ENCODE measurements at places on chromosomes 12 and 14.
A peak's percentile ranks its signal among the peaks of the same experiment; 100 is the strongest.

DNA sequence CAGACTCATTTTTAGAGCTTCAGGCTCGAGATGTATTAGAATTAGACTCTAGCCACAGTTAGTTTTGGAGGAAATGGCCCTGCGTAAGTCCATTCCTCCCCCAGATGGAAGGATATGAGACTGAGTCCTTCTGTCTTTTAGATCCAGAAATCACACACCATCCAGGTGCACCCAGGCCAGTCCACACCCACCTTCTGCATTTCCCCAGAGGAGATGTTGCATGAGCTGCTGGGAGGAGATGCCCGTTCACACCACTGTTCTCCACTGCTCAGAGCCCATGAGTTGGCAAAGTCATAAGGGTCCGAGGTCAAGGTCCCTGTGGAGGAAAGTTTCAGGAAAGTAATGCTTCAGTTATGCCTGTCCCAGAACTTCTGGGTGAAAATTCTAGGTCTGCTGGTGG lies 29.2 kb downstream of the VWF start:
- DNase-seq, result no peak

GRCh38 chr14:86574778-86575129 lies 1044.8 kb downstream of the FLRT2 start:
- DNase-seq, result no peak

GRCh38 chr14:72928872-72929271 lies 2.6 kb downstream of the DCAF4 start:
- no peak for DNase-seq

DNA sequence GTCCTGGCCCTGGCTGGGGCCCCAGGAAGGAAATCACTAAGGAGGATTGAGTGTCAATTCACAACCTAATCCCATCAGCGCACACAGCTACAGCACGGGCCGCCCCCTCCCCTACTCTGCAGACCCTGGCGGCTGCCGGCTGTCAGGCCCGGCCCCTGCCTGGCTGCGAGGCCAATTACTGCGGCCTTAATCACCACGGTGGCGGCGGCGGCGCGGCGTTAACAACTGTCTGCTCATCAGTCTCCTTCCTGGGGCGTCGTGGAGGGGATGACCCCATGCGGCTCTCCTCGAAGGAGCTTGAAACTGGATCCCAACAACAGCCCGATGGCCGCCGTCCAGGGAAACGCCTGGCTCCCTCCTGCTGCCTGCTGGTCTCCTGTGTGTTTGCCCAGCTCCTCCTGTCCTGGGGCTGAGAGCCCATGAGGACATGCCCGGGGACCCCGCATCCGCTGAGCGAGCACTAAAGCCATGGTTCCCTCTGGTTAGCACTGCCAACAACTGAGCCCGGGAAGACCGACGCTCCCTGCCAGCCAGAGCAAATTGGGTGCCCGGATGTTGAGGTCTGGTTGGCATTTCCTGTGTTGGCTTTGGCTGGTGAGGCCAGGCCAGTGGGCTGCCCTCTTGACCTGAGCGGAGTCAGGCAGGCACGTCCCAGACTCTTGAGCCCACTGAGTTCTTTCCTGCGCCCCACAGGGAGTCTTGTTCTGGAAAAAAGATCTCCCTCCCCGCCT lies 21.8 kb upstream of the EIF2B2 start:
- no peak for DNase-seq

DNA sequence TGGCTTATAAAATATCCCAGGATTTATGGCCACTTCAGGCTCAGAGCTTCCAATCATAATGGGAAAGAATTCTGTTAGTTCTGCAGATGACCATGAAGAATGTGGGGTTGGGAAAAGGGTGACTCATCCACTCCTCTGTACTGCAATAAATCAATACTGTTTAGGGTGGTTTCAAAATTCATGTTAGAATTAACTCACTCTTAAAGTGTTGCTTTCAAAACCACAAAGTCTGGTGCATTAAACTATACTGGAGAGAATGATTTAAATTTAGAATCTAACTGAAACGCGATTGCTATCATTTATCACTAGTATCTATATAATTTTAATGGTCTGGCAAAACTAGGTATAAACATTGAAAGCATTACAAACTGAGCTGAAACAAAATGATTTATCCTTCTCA lies 798 bp downstream of the CCDC198 start:
- DNase-seq, result no peak

DNA sequence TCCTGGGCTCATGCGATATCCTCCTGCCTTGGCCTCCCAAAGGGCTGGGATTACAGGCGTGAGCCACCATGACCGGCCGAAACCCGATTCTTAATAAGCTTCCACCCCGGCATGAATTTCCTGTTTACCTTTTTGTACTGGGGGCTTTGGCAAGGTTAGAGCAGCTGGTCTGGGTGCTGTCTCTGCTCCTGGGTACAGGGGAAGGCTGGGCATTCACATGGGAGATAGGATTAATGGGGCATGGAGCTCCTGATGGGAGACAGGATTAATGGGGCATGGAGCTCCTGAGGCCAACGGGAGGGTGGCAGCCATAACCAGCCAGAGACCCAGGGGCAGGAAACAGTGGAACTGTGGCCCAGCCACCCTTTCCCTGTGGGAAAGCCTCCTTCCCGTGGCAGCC lies 69.5 kb upstream of the DICER1 start:
- no peak for DNase-seq

DNA sequence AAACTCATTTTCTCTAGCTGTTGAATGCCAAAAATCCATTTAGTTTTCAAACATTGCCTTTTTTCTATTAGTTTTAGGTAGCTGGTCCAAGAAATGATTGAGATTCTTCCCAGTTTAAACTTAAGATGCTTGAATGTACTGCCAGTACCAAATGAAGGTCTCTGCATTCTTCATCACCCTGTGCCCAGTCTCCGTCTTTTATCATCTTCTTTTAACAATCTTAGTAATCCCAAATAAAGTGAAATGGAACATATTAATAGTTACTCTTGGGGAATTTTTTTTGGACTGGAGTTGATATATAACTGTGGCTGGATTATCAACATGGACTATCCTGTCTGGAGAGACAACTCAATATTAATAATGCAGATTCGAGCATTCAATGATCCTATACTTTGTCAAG lies 54.1 kb upstream of the PCED1B start:
- DNase-seq, result no peak

- DNase-seq, result peak; percentile 41
These were observed 6.8 kb upstream of the TESPA1 start for GRCh38 chr12:54991161-54991990.

GRCh38 chr12:107058190-107058589 lies 35.2 kb downstream of the CRY1 start:
- no peak for DNase-seq

DNA sequence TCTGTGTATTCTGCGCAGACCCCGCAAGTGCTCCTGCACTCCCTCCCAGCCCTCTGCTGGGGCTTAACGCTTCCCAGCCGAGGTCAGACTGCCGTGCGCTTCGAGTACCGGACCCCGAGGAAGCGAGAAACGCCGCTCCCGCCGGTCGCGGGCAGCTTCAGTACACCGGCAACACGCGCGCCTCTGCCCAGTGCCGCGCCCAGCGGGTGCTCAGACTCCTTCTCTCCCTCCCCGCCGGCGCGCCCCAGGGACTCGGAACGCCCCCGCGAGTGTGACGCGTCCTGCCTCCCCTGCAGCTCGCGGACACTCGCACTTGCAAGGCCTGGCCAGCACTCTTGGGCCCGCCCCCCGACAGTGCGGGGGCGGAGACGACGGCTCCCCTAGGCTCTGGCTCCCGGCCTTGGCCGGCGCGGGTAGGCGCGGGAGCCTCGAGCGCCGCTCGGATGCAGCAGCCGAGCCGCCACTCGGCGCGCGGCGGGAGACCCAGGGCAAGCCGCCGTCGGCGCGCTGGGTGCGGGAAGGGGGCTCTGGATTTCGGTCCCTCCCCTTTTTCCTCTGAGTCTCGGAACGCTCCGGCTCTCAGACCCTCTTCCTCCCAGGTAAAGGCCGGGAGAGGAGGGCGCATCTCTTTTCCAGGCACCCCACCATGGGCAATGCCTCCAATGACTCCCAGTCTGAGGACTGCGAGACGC lies at the start of gene PTGER2:
Gene PTGER2 (plus strand): TSS at position 410 of the 692 bp plus-strand sequence. CDS start 237 bp downstream, at position 647.
- peak; percentile 74 for DNase-seq

DNA sequence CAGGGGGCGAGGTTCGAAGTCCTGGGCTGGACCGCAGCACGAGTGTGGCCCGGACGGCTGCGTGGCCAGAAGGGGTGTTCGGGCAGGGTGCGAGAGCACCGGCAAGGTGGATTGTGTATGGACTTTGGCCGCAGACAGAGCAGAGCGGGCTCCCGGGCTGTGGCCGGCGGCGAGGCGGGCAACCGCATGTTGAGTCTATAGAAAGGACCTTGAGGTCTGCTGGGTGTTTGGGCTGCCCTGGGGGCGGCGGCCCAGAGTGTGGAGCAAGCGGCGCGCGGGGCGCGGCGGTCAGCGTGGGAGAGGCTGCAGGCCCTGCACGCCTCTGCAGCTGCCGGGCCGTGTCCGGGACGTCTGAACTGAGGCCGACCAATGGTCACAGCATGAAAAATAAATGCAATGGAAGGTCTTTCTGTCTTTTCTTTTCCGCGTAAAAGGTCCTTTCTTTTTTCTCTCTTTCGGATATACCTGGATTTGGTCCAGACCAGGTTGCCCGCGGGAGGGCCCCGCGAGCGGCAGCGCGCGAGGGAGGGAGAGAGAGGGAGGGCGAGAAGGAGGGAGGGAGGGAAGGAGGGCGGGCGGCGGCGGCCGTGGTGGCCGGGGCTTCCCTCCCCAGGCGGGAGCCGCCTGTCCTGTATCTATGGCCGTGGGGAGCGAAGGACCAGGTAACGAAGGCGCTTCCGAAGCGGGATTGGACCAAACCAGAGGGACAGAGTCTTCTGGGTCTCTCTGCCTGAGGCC lies 5.5 kb upstream of the HOXC9 start:
- no peak for DNase-seq

All from CD4-positive, alpha-beta memory T cell (primary cell).